ENCODE measurements at places on chromosomes 11 and 22. TPM values are rescaled to one million over a fixed set of nuclear protein-coding genes. Genes with fewer than 3 reads are reported as not detected.

GRCh38 chr11:132904607-132905006 lies 627.7 kb downstream of the OPCML start:
- no peaks in the 10 kb centered on the region for H3K36me3 ChIP-seq
- DNase-seq: no peak

Gene APOBEC3B
- total RNA-seq: 66.5 TPM

DNA sequence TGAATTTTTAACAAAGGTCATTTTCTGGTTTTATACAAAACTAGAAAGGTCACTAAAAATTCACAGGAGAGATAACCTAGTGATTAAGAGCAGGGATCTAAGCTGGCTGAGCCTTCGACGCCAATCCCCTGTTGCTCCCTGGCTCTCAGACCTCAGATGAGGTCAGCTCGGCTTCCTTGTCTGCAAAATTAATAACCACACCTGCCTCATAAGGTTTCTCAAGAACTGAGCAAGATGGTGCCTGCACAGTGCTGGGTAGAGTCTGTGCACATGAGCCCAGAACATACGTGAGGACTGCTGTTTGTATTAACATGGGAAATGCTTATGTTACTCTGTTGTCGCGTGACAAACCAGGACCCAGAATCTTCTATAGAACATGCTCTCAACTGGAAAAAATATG lies 24.4 kb upstream of the CD5 start:
- no peak overlapping the region for H3K27ac ChIP-seq
- H3K27me3 ChIP-seq: peaks cover 4% of the 10 kb centered on the region
- H3K4me1 ChIP-seq: peaks cover 14% of the 10 kb centered on the region
- no peaks in the 10 kb centered on the region for H3K36me3 ChIP-seq

DNA sequence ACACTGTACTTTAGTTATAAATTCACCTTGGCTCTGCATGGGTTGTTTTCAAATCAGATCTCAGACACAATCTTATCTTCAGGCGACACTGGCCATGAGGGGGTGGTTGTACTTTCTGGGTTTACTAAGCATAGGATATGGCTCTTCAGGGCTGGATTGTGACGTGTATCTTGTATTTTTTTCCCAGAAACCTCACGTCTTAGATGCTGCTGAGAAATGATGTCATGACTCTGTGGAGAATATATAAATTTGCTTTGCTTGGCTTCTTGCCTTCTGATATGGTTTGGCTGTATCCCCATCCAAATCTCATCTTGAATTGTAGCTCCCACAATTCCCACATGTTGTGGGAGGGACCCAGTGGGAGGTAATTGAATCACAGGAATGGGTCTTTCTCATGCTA lies 82.8 kb upstream of the VSTM5 start:
- no peaks in the 10 kb centered on the region for H3K36me3 ChIP-seq
- no peak for DNase-seq
- H3K4me1 ChIP-seq: peaks cover 10% of the 10 kb centered on the region
- H3K4me3 ChIP-seq: no peak overlapping the region

DNA sequence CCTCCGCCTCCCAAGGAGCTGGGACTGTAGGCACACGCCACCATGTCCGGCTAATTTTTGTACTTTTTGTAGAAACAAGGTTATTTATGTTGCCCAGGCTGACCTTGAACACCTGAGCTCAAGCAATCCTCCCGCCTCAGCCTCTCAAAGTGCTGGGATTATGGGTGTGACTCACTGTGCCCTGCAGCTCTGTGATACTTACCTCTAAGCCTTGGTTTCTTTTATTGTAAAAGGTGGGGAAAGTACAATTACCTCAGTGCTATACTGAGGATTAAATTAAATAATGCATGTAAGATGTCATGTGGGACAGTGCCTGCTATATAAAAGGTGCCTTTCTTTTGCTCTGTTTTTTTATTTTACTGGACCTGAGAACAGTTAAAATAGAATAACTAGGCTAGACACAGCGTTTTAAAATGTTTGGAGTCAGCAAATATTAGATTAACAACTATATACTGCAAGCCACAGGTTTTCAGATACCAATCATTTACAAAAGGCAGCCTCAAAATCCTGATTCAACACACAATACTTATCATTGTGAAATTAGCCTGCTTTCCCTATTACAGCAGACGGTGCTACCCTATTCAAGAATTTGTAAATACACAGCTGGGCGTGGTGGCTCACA lies 30.0 kb downstream of the PRR14L start:
- H3K4me3 ChIP-seq: no peak overlapping the region
- H3K27ac ChIP-seq: no peak overlapping the region
- peaks cover 35% of the 10 kb centered on the region for H3K36me3 ChIP-seq
- no peak for DNase-seq
- H3K4me1 ChIP-seq: no peaks in the 10 kb centered on the region
- no peaks in the 10 kb centered on the region for H3K27me3 ChIP-seq

Gene SLC35E4
- 4.7 TPM for total RNA-seq

DNA sequence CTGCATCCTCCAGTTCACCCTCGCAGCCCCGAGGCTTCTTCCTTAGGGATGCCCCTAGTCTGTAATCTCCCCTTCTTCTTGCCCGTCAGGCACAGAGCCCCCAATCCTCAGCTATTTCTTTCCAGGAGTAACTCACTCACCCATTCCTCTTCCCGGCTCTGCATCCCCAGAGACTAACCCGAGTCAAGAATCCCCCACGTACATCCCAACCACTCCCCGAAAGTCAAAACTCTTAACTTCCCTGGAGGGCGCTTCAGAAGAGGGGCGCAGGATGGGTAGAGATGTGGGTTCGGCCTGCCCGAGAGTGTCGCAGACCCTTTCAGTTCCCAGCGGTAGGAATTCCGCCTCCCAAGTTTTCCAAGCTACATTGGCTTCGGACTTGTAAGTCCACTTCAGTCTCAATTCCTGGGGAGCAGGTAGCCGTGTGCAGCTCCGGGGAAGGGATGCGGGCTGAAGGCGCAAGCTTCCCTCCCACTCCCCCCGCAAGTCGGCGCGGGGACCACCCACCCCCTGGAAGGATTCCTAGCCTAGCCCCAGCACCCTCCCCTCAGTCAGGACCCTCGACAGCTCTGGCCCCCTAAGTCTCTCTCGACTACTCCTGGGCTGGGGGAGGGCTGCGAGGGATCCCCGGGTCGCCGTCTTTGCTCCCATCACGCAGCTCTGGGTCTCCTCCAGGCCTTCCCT lies 871 bp downstream of the BDNF start:
- H3K36me3 ChIP-seq: no peaks in the 10 kb centered on the region
- no peak for DNase-seq
- peaks cover 33% of the 10 kb centered on the region for H3K27me3 ChIP-seq
- H3K27ac ChIP-seq: no peak overlapping the region

DNA sequence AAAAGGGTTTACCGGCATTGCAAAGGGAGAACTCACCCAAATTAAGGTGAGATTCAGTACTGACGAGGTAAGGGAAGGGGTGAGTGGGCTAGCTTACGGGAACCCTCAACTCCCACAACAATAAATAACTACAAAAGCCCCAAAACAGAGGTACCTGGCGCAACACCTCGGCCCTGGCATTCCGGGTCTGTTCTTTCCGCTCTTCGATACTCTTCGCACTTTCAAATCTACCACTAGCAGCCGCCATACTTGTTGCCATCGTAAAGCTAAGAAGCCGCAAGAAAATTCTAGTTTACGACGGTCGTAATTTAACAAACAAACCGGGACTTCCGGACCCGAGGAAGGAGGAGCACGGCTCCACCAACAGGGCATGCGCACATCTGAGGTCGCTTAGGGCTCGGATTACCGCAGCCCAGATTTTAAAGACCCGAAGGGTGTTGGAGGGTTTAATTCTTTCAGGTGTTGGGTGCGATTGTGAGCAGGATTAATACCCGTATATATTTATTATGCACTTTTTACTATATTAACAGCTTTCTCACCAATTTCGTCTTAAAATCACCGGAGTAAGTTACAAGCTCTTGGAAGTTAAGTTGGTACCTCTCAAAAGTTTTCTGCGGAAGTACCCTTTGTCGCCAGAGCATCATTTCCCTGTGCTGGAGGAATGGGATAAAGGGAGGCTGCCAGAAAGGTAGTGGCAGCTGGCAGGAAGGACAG lies at the start of gene CWF19L2:
CWF19L2 (minus strand) TSS at position 268 of the 714 bp plus-strand sequence; CDS start at position 259, 9 bp downstream.
- peaks cover 19% of the 10 kb centered on the region for H3K27me3 ChIP-seq
- 0 out of 2 replicates have a peak within 1 kb of the TSS, but pooled peaks have one; percentile 9 for H3K27ac ChIP-seq
- peaks cover 19% of the 10 kb centered on the region for H3K4me1 ChIP-seq
- peak; percentile 97 for DNase-seq

DNA sequence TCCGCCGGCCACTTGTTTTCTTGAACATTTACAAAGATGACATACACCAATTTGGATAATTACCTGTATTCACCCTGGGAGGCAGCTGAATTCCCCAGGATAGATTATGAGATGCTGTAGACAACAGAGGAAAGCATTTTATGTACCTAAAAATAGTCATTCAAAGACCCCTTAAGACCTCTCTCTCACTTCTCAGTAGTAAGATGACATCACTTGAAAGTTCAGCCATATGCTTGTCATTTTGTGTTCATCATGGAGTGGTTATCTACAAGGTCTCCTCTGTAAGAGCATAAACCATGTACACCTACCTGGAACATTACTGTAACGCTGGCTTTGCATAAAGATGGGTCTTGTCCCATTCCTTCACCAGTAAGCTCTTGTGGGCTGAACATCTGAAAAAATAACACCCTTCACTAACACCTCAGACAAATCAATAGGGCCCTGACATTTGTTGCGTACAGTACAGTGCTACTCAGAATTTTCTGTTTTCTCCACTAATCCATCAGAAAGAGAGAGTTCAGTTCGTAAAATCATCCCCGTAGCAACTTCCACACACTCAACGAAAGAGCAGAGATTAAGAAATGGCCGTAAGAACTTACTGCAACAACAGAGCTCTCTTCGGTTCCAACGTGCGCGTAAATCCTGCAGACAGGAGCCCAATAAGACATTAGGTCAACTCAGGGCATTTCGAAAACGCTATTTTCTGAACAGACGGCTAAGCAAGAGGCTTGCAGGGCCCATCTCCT lies 15.6 kb upstream of the WDR74 start:
- peaks cover 37% of the 10 kb centered on the region for H3K4me1 ChIP-seq
- peak overlapping the region; percentile 97 for H3K4me3 ChIP-seq
- H3K27me3 ChIP-seq: no peaks in the 10 kb centered on the region

Gene IGSF22
- 0.63 TPM for total RNA-seq

DNA sequence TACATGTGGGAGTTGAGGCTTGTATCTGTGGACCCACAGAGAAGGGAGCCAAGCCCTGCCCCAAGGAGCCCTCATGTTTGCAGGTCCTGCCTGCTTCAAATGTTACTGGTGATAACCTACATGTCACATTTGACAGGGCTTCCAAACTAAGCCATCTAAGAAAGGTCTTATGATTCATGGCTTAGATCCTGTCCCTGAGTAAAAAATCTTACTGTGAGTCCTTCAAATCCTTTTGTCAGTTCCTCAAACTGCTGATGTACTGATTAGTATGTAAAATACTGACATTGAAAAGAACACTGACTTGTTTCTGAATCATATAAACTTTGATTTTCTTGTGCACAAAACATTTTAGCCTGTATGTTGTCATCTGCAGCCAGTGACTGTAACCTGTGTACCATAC lies 1.0 kb upstream of the PANX1 start:
- no peaks in the 10 kb centered on the region for H3K36me3 ChIP-seq
- H3K27me3 ChIP-seq: no peaks in the 10 kb centered on the region
- no peak for DNase-seq
- peaks cover 46% of the 10 kb centered on the region for H3K4me1 ChIP-seq
- H3K27ac ChIP-seq: peak overlapping the region; percentile 86
- peak overlapping the region; percentile 92 for H3K4me3 ChIP-seq

Gene KIAA1671
- 47.7 TPM for total RNA-seq

Data from PC-9 (cell line).